ENCODE measurements at places on chromosomes 2 and 18.

- DNase-seq = no peak
These were observed 4.8 kb downstream of the NEU4 start for GRCh38 chr2:241813644-241814392.

- no peak for DNase-seq
These were observed 1090.2 kb downstream of the SUCLG1 start for GRCh38 chr2:83368916-83369315.

DNA sequence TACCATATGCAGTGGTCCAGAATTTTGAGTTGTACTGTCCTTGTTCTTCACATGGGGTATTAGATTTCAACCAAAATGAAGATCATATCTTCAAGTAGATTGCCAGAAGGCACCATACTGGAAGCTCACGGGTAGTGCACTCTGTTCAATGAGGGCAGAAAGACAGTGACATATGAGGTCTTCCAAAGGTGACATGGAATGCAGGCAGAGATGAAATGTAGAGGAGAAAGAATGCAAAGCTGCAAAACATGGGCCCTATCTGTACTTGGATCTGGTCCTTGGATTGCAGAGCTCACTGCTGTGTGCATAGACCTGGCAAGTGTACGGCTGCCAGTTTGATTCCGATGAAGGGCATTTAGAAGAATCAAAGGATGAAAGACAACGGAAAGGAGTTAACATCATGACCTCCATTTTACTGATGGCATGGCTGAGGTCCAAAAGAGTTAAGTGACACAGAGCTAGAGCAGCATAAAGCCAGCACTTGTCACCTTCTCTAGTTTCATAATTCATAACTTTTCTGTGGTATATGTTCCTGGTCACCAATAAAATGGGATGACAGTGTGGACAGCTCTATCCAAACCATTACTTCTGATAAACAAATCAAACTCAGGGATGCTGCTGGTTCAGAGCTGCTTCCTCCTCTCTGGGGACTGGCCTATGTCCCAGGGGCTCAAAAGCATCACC, 64.7 kb downstream of the BCL2 start:
- DNase-seq = no peak

GRCh38 chr18:10247021-10247741, 207.3 kb upstream of the APCDD1 start:
- DNase-seq = no peak

DNA sequence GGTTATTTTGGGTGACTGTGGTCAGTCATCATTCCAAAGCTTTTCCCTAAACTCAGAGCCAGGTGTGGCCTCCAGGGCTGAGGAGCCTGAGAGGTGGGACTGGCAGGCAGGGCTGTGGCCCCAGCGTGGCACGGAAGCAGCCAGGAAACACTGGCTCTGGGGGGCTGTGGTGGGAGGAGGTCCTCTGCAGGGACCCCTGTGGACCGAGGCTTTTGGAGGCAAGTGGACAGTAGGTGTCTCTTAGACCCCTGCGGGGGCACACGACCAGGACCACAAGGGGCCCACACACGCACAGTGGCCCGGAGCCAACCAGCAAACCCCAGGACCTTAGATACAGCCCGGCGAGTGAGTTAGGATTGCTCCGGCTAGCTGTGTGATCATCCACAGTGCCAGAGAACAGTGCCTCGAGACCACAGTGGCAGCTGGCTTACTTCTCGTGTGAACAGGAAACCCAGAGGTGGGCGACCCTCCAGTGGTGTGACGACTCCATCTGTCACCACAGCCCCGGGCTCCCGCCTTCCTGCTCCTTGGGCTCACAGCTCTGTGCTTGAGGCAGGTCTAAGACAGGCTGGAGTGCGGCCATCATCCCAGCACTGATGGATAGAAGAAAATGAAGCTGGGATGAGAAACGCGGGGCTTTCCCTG, 1.6 kb upstream of the RTP5 start:
- DNase-seq = peak; percentile 58

DNA sequence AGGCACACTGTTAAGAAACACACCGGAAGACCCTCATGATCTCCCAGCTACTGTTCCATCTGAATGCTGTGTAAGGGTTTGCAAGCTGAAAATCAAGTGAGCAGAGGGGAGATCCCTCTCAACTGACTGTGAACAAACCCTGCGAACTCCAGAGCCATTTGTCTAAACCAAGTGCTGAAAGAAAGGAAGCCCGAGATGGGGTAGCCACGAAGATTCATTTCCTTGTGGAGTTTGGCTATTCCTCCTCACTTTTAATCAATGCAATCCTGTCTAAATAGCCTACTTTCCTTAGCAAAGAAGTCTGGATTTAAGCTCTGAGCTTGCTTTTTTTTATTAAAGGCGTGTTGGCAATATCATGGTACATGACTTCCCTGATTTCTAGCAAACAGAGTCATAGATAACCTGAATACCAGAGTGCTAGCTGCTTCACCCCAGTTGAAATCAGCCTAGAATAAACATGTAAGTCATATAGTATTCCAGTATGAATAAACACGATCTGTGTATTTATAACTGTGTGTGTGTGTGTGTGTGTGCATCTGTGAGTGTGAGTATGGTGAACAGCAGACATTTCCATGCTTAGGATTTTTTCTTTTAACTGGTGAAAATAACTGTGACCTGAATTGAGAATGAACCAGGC, 365.2 kb downstream of the ZNF521 start:
- no peak for DNase-seq

- no peak for DNase-seq
These were observed 266.3 kb downstream of the MTX2 start for GRCh38 chr2:176535467-176536113.

- DNase-seq = no peak
These were observed 21.6 kb upstream of the KIF5C start for GRCh38 chr2:148853458-148853857.

GRCh38 chr2:31286961-31287550, 53.1 kb downstream of the EHD3 start:
- no peak for DNase-seq

DNA sequence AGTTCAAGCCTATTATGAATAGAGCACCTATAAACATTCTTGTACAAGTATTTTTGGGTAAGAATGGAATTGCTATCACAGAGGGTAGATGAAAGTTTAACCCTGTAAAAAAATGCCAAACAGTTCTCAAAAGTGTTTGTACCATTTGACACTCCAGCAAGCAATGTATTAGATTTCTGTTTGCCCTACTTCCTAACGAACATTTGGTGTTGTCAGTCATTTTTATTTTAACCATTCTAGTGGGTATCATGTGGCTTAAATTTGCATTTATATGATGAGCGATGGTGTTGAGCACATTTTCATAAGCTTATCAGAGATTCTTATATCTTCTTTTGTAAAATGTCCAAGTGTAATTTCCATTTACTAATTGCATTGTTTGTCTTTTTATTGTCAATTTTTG, 608.2 kb upstream of the ACVR2A start:
- no peak for DNase-seq

GRCh38 chr2:190792956-190793888, 87.4 kb upstream of the GLS start:
- DNase-seq = no peak

GRCh38 chr2:47809903-47810302, 27.0 kb downstream of the MSH6 start:
- no peak for DNase-seq

GRCh38 chr18:38052879-38053590, 487.4 kb upstream of the CELF4 start:
- no peak for DNase-seq

GRCh38 chr2:86625096-86625495, 1.4 kb upstream of the RNF103 start:
- no peak for DNase-seq

All from stimulated activated CD4-positive, alpha-beta T cell treated with anti-CD3 and anti-CD28 coated beads, Interleukin-4, amount 100 ng/mL, for 4 hours (primary cell).